ENCODE measurements at places on chromosomes 1 and 21. TPM values are rescaled to one million over a fixed set of nuclear protein-coding genes. Genes with fewer than 3 reads are reported as not detected.
A peak's percentile ranks its signal among the peaks of the same experiment; 100 is the strongest.

Gene LCE1A
- total RNA-seq: not detected

Gene EPHA8
- not detected for total RNA-seq

Gene GUCA2A
- 1.7 TPM for total RNA-seq

Gene CADM3
- not detected for total RNA-seq

Gene PHGDH
- 60.3 TPM for total RNA-seq

Gene LEMD1
- total RNA-seq: 3.8 TPM

Gene GSTM4
- total RNA-seq: 4.5 TPM

Gene SMAP2
- total RNA-seq: 12.9 TPM

Gene AHDC1
- total RNA-seq: 20.4 TPM

DNA sequence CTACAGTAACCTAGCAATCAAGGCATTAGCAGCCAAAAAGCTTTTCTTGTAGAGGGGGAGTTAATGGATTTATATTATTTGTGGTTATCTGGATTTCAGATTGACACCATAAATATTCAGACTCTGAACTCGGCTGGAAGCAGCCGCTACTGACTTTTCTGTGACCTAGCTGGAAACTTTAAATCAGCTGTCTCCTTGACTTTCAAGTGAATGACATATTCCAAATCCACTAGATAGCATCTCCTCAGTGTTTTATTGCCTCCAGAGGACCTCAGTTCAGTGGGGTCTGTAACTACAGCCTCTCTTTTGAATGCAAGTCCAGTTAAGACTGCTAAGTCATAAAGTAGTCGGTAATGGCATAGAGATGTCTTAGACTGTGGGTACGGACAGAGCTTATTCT, 448.5 kb downstream of the NUF2 start:
- DNase-seq: no peak

DNA sequence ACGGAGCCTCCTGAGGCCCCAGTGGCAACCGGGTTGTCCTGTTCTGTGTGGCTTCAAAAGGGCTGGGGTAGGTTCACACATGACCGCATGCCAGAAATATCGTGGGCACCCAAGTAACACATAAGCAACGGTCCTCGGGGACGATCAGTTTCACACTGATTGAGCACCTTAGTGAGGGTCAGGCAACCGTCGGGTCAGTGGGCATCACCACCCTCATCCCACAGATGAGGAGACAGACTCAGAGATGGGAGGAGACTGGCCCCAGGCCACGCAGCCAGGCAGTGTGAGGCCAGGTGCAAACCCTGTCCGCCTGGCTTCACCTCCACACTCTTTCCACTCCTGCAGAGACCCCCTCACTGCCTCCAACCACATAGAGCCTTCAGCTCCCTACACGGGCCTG, 309.8 kb downstream of the MATN1 start:
- no peak for DNase-seq

- DNase-seq: no peak
Measured at GRCh38 chr1:12171206-12172041, 4.6 kb downstream of the TNFRSF1B start.

DNA sequence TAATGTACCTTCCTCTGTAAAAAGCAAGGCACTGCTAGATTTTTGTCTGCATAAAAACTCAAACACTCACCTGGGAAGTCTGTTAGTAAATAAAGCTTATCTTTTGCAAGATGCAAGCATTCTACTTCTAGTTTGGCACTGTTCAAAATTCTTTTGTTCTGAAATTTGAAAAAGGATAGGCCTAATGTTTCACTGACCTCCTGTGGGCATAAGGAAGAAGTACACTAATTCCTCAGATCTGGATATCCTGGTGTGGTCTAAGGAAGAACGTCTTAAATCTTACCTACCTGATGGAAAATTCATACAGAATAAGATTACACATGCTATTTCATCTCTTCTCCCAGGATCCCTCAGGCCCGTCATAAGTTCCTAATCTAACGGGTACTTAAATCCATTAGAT, 93.5 kb upstream of the CAMK1G start:
- DNase-seq: peak; percentile 33

DNA sequence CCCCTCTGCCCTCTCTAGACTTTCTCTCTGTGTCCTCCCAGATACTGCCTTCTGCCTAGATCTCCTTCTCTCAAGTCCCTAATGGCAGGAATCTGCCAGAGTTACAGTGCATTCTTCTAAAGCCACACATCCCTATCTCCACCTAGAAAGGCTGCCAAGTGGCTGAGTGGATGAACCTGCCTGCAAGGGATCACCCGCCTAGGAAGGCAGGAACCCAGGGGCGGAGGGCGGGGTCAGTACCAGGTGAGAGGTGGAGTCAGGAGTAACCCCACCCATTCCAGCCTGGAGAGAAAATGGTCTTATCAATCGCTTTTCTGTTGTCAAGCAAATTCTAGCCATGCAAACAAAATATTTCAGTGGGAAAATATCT, 60.8 kb downstream of the BCAR3 start:
- peak; percentile 85 for DNase-seq

DNA sequence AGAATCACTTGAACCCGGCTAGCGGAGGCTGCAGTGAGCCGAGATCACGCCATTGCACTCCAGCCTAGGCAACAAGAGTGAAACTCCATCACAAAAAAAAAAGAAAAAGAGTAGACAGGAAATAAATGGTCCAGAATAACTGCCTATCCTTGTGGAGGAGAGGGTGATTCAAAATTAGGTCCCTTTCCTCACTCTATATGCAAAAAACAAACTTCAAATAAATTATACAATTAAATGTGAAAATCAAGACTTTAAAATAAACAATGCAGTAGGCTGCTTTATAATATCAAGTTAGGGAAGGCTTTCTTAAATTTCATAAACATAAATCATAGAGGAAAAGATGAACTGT, 26.4 kb downstream of the MRPL39 start:
- DNase-seq: no peak

DNA sequence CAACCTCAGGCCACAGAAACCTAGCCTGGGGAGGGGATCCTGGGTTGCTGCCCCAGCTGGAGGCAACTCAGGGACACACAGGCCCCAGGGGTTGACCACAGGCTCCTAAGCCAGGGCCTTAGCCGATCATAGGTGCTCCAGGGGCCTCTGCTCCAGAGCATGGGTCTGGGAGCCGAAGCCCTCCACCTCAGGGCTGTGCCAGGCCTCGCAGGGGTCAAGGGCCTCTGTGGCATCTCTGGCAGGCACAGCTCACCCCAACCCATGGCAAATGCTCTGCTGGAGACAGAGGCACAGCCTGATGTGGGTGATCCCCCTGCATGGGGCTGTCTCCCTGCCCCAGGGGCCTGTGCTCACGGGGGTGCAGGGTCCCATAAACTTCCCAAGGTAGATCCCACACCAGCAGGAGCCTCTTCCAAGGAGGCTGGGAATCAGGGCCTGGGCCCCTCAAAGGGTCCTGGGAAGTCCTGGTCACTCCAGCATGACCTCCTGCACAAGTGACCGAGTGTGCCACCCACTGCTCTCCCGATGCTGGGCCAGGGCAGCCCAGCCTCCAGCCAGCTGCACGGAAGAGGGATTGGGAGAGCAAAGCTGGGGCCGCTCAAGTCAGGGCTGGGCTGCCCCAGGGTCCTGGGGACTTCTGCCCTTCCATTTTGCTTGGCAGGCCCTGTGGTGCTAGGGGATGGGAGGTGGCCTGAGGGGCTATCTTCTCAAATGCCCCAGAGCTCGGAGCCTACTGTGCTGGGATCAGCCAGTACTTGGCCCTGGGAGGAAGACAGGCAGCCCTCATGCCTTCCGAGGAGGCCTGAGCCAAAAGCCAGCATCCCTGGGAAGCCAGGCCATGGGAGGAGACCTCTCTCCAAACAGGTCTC, 22.2 kb upstream of the PRSS38 start:
- DNase-seq: no peak

- DNase-seq: peak; percentile 38
Measured at GRCh38 chr1:179883745-179884138, 1.7 kb downstream of the TOR1AIP1 start.

- no peak for DNase-seq
Measured at GRCh38 chr1:208225954-208226937, 17.9 kb downstream of the PLXNA2 start.

- DNase-seq: peak; percentile 70
Measured at GRCh38 chr1:54273092-54273794, 73.3 kb downstream of the MRPL37 start.

DNA sequence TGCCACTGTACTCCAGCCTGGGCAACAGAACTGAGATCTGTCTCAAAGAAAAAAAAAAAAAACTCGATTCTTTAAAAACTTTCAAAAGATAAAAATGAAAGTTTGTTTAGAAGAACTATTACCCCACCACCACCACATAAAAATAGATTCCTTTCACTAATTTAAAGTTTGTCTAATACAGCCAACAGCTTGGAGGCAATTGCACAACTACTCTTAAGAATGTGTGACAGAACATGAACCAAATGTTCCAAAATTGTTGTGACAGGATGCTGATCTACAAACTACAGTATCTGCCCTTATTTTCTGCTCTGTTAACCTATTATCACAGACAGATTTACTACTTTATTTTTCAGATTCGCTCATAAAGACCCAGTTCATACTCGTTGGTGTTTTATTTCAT, 5.5 kb upstream of the TGFBR3 start:
- no peak for DNase-seq

DNA sequence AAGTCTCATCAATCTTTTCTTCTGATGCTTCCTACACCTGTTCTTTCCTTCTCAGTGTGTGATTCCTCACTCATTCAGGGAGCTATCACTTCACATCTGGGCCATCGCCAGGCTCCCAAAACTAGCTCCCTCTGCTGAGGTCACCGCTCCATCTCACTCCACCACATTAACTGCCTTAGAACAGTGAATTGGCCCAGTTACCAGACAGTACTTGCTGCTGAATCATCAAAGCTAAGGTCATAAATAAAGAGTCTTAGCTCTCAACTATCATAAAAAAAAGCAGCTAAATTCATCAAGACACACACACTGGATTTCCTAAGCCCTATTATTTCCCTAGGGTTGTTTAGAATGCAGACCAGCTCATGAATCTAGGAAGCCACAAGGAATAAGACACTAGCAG, 18.8 kb upstream of the SRM start:
- no peak for DNase-seq

GRCh38 chr21:32163386-32163785, 115.5 kb downstream of the MIS18A start:
- DNase-seq: no peak

- DNase-seq: peak; percentile 31
Measured at GRCh38 chr1:206738370-206739366, 31.9 kb upstream of the IL19 start.

DNA sequence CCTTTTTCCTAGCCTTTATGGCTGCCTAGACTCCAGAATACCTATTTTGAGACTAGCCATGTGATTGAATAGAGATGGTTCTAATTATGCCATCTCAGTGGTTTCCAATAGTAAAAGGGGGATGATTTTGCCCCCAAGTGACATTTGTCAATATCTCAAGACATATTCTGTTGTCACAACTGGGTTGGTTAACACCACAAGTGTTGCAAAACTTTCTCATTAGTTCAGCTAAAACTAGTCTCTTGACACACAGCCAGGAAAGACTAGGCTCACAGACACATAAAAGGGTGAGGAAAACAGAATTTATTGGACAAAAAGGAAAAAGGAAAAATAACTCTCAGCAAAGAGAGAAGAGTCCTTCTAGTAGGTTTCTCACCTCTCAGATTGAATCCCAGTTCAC, 39.9 kb upstream of the GBP5 start:
- DNase-seq: no peak

- no peak for DNase-seq
Measured at GRCh38 chr1:171422511-171422910, 62.8 kb upstream of the PRRC2C start.

- no peak for DNase-seq
Measured at GRCh38 chr1:21752186-21752585, 30.8 kb downstream of the USP48 start.

DNA sequence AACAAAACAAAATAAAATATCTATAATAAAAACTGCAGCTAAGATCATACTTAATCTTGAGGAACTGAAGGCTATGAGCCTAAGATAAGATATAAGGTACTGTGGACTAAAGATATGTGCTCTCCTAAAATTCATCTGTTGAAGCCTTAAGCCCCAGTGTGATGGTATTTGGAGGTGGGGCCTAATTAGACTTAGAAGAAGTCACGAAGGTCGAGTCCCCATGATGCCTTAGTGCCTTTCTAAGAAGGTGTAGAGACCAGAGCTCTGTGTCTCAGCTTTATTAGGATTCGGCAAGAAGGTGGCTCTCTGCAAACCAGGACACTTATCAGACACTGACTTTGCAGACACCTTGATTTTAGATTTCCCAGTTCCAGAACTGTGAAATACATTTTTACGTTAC, 622.0 kb upstream of the BRINP3 start:
- no peak for DNase-seq

DNA sequence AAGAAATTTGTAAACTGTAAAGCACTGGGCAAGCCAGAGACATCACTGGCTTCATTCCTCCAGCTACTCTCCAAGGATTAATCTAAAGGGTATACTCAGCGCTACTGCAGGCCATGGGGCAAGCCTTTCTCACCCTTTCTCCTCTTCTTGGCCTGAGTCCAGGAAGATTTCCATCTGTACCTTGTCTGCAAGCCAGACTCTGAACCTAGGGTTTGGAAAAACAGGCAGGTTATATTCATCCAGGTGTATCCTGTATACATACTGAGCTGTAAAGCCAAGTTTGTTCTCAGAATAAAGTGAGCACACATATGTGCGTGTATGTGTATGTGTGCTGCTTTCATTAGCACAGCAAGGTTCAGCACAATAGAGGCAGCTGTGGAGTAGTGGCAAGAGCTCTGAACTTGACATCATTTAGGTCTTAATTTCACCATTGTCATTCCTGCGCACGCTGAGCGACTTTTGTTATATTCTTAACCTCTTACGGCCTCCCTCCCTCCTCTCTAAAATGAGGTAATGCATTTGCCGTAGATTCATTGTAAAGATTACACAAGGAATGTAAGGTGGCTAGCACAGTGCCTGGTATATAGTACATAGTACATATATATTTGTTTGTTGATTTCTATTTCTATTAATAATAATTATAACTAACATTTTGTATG, 128.1 kb upstream of the JUN start:
- no peak for DNase-seq

GRCh38 chr1:15916916-15917315, 59.0 kb downstream of the ZBTB17 start:
- no peak for DNase-seq

DNA sequence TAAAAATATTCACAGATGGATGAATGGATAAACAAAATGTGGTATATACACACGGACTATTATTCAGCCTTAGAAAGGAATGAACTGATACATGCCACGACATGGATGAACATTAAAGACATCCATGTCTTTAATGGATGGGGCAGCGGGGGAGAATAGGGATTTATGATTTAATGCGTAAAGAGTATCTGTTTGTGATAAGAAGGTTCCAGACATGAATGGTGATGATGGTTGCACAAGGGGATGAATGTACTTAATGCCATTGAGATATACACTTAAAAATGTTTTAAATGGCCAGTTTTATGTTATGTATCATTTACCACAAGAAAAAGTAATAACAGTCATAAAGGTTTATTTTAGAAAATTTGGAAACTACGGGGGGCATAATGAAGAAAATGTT, 108.6 kb upstream of the WLS start:
- no peak for DNase-seq

DNA sequence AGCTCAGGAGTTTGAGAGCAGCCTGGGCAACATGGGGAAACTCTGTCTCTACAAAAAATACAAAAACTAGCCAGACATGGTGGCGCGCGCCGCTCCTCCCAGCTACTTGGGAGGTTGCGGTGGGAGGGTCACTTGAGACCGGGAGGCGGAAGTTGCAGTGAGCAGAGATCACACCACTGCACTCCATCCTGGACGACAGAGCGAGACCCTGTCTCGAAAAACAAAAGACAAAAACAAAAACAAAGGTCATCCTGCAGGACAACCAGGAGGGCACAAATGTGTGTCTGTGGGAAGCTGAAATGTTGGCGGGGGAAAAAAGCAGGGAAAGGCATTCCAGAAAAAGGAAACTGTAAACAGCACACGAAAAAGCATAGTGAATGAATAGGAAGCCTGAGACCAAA, 104.1 kb upstream of the HNRNPU start:
- no peak for DNase-seq
